Heart left ventricle (tissue), 16 donors: ENCODE measurements at places on chromosomes 6 and 20. TPM values are rescaled to one million over a fixed set of nuclear protein-coding genes. Genes with fewer than 3 reads are reported as not detected.

The STMND1 gene
- not detected for total RNA-seq

DNA sequence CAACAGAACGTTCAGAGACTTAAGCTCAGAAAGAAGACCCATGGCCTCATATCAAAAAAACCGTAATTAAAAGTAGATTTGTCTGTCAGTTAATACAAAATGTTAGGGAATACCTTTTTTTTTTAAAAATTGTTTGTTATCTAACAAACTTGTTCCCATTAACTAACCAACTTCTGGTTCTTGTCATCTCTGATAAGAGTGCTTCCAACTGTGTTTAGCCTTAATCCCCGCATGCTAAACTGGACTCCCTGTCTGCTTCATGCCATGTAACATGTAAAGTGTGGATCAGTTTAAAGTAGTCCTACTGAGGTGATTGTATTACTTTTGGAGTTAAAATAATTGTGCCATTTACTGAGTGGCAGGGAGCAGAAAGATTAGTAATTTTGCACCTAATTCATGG is 6.3 kb downstream of the JARID2 start:
- no peak overlapping the region for H3K4me3 ChIP-seq
- no peak overlapping the region for H3K27ac ChIP-seq
- H3K36me3 ChIP-seq, result no peaks in the 10 kb centered on the region

GRCh38 chr6:98525860-98526259 is 308.5 kb upstream of the POU3F2 start:
- no peak overlapping the region for H3K4me3 ChIP-seq
- H3K4me1 ChIP-seq, result no peaks in the 10 kb centered on the region

The EPB41L1 gene
- total RNA-seq, result 20.4 TPM

The BAK1 gene
- 18.8 TPM for total RNA-seq

- no peak for DNase-seq
- peaks cover 12% of the 10 kb centered on the region for H3K27me3 ChIP-seq
- H3K4me1 ChIP-seq, result no peaks in the 10 kb centered on the region
- no peaks in the 10 kb centered on the region for H3K36me3 ChIP-seq
- no peak overlapping the region for H3K27ac ChIP-seq
Observed at GRCh38 chr20:45507011-45507820, 8.2 kb downstream of the SPINT3 start.

GRCh38 chr6:16044211-16044643 is 84.7 kb upstream of the MYLIP start:
- H3K4me3 ChIP-seq, result no peak overlapping the region
- H3K4me1 ChIP-seq, result no peaks in the 10 kb centered on the region
- DNase-seq, result no peak
- H3K27me3 ChIP-seq, result no peaks in the 10 kb centered on the region
- H3K36me3 ChIP-seq, result no peaks in the 10 kb centered on the region
